ENCODE measurements at places on chromosomes 2 and 18.

DNA sequence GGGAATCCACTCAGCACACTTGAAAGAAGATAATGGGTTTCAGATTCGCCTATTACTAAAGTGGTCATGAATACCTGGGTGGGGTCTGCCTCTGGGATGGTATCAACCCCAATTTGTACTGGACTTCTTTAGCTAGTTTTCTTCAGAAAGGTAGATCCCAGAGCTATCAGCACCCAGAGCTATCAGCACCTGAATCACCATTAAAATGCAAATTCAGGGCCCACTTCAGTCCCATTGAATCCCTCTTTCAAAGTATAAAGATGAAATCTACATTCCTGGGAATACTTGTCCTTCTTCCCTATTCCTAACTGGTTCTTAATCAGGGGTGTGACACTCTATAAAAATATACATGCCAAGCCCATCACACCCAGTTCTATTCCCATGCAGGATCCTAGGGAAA, 914.3 kb downstream of the DCC start:
- no peak for DNase-seq

DNA sequence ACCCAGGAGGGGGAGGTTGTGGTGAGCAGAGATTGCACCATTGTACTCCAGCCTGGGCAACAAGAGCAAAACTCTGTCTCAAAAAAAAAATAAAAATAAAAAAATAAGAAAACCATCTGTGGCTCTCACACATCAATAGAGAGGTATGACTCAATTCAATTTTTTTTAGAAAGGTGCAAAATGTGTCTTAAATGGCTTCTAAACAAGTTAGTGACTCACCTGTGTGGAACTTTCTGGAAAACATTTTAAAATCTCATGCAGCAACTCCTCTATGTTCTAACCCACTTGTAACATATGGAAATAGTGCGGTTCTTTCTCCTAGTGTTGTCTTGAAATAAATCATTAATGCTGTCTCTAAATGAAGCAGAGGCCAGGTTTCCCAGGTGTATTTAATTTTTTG, 10.7 kb upstream of the SULT1C4 start:
- no peak for DNase-seq

- DNase-seq, result peak; percentile 7
Measured at GRCh38 chr2:240509667-240510512, 47.9 kb downstream of the ANKMY1 start.

GRCh38 chr2:71466301-71467179, 13.2 kb downstream of the DYSF start:
- DNase-seq, result no peak

DNA sequence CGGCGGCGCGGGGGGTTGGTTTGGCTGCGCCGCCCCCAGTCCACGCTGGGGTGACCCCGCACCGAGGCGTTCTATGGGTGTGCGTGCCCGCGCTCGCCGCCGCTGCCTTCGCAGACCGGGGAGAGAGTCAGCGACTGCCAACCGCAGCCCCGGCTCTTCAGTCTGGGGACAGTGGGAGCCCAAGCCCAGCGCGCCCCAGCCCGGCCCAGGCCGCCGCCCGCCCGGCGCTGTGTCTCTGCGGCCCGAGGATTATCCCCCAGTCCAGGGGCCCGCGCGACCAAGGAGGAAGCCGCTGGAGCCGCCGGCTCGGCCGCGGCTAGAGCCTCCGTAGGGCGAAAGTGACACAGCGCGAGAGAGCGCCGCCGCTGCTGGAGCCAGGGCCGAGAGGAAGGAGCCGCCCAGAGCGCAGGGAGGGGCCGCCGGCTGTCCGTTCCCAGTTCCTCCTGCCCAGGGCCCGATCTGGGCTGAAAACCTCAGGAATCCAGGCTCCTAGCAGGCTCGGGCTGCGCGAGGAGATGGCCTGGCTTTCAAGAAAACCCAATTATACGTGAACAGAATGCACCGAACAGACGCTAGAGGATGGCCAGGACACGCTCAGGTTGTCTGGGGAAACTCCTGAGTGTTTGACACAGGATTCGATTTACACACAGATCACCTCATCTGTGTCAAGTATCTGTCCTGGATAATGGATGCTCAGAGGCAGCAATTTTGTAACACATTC, 2.4 kb downstream of the CTIF start:
- peak; percentile 52 for DNase-seq

DNA sequence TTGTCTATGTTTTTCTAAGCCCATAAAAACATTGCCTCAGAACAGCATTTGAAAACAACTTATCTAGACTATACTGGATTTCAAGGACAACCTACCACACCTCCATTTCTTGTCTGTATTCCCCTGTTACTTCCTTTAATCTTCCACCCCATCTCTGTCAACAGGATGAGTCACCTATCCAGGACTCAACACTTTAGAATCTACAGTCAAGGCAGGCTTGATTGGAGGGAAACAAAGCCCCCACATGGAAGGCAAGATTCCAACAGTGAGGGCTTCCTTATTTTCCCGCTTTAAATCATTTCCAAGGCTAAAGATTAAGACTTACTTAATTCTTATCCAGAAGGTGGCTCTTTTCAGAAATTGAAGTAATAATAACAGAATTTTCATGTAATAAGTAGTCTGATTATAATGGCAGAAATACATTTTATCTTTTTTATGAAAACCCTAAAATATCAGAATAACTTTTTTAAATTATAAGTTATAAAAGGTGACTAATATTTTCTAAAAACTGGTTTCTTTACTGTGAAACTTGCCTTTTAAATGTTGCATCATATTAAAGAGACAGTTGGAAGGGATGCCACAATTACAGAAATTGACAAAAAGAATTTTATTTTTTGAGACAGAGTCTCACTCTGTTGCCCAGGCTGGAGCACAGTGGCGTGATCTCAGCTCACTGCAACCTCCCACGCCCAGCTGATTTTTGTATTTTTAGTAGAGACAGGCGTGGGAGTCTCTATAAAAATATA, 138.7 kb upstream of the CCDC150 start:
- DNase-seq, result no peak

Data from activated T-cell treated with anti-CD3 and anti-CD28 coated beads, Interleukin-2, amount 50 U/mL, for 48 hours (primary cell).